NCI-H2171 (cell line): ENCODE measurements at places on chromosomes 4 and X.

DNA sequence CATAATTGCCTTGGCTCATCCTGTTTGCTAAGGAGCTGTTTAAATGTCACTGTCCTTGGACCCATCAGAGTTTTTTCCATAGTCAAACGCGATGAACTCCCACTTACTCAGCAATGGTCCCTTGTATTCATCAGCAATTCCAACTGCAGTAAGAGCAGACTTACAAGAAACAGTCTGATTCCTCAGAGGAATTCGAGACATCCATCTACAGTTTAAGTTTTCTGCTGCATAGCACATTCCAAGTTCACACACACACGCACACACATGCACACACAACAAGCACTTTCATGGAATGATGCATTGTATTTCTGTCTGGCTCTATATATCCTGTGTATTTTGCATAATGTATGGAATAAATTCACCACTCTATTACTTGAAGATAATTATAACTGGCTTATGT lies 32.7 kb upstream of the TMEM150C start:
- DNase-seq = no peak

DNA sequence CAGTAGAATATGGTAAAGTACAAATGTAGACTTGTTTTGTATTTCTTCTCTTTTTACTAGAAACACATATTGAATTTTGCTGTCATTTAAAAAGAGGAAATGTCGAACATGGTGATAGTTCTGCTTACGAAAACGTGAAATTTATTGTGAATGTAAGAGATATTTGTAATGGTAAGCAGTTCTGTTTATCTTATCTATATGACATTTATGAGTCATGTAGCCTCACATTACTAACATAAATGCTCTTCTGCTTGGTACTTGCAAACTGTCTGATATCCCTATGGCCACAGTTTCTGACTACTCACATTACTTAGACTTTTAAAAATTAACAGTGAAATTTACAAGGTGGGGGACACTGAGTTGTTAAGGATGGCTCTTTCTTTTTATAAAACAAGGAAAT lies 57.9 kb downstream of the PASD1 start:
- DNase-seq = no peak

GRCh38 chrX:29518100-29518499 lies 697.3 kb upstream of the MAGEB2 start:
- no peak for DNase-seq

DNA sequence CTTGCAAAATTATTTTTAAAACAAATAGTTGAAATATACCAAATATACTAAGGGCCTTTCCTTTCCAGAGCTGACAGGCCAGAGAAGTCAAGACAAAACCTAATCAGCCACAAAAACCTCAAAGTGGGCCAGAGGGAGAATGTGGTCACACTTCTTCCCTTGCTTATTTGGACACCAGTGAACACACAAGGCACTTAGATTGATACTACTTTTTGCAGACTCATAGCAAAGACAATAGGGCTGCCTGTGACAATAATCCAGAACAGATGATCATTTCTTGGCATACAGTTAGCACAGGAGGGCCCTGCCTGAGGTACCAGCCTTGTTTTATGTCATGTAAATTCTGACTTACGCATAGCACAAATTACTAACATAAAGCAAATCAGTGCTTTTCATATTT lies 215.7 kb upstream of the NEIL3 start:
- DNase-seq = no peak

DNA sequence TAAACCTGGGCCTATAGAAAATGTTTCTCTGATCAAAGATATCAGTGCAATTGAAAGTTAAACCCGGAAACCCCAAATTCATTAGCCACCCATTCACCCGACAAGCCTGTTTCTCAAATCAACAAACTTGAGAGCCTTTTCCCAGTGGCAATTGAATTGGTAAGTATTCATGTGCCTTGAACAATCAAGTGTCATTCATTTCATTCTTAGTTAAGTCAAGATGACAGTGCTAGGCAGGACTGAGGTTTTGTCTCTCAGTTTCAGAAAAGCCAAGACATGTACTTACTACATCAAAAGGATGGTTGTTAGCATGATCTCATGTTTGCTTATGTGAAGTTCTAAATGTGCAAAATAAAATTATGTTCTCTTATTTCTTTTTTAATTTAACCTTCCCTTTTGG lies 32.3 kb downstream of the CC2D2A start:
- DNase-seq = no peak

- no peak for DNase-seq
These were observed 61.9 kb upstream of the ENPP6 start for GRCh38 chr4:184279496-184280061.
